Heart left ventricle (tissue), 16 donors: ENCODE measurements at places on chromosomes 6 and 20. TPM values are rescaled to one million over a fixed set of nuclear protein-coding genes. Genes with fewer than 3 reads are reported as not detected.

- DNase-seq, result no peak
Observed at GRCh38 chr6:145031962-145032361, 703.4 kb downstream of the EPM2A start.

DNA sequence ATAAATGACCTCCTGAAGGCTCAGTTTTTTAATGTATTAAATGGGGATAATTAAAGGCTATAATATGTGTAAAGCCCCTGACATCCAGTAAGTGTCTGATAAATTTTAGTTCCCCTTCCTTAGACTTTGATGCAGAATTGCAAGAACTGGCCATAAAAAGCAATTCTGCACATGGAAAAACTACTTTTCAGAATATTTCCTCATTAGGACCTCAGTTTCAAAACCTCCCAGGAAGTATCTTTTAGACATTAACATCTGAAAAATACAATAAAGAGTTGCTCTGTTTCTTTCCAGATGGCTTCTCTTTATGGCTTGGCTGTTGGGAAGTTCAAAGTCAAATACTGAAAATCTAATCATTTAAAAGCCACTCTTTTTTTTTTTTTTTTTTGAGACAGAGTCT is 106.3 kb upstream of the ZNF217 start:
- DNase-seq, result no peak

GRCh38 chr20:53550280-53551187 is 43.1 kb downstream of the ZNF217 start:
- DNase-seq, result no peak

DNA sequence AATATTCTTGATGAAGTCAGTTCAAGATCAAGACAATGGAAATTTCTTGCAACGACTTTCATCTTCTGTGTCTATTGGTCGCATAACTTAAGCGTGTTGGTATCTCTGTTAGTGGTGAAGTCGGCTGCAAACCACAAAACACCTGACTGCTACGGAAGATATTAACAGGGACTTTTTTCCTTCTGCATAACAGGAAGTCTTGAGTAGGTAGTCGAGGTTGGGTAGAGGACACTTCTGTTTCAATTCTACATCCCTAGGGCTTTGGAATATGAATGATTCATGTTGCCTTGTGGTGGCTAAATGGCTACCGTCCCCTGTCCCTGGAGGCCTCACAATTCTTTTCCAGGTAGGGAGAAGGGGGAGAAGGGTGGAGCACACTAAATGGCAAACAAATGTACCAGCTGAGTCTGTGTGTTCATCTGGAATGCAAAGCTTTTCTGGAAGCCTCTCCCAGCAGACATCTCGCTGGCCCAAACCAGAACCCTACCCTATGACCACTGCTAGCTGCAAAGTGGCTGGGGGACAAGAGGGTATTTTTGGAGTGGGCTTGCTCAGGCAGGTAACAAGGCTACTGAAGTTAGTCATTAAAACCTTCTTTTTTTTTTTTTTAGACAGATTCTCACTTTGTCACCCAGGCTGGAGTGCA is 34.6 kb upstream of the NKX2-2 start:
- DNase-seq, result no peak

DNA sequence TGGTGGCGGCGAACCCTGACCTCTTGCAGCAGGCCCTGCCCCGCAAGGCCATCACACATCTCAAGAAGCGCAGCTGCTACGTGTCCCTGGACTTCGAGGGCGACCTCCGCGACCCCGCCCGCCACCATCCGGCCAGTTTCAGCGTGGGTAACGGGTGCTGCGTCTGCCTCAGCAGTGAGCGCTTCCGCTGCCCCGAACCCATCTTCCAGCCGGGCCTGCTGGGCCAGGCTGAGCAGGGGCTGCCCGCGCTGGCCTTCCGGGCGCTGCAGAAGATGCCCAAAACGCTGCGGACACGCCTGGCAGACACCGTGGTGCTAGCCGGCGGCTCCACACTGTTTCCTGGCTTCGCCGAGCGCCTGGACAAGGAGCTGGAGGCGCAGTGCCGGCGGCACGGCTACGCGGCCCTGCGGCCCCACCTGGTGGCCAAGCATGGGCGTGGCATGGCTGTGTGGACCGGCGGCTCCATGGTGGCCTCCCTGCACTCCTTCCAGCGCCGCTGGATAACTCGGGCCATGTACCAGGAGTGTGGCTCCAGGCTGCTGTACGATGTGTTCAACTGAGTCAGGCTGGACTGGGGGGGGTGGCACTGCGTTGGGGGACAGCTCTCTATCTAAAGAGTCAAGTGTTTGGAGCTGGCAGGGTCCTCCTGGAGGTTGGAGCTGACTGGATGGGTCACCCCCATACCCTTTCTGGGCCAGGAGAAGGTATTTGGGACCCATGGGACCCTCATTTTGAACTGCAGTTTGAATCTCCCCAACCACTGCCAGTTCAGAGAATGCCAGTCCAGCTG is 1.1 kb downstream of the ACTL10 start:
- peak; percentile 91 for DNase-seq

GRCh38 chr6:47376930-47377329 is 67.2 kb upstream of the TNFRSF21 start:
- no peak for DNase-seq

- DNase-seq, result no peak
Observed at GRCh38 chr6:95648636-95649035, 71.3 kb downstream of the MANEA start.

DNA sequence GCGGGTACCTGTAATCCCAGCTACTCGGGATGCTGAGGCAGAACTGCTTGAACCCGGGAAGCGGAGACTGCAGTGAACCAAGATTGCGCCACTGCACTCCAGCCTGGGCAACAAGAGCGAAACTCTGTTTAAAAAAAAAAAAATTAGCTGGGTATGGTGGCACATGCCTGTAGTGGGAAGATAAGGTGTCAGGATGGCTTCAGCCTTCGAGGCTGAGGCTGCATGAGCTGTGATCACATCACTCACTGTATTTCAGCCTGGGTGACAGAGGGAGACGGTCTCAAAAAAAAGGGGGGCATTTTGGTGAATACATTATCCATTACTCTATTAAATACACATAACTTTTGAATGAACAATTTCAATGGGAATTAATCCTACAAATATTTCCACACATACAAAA is 32.4 kb downstream of the SNX3 start:
- no peak for DNase-seq

- DNase-seq, result no peak
Observed at GRCh38 chr6:134928151-134928900, 21.6 kb downstream of the ALDH8A1 start.

DNA sequence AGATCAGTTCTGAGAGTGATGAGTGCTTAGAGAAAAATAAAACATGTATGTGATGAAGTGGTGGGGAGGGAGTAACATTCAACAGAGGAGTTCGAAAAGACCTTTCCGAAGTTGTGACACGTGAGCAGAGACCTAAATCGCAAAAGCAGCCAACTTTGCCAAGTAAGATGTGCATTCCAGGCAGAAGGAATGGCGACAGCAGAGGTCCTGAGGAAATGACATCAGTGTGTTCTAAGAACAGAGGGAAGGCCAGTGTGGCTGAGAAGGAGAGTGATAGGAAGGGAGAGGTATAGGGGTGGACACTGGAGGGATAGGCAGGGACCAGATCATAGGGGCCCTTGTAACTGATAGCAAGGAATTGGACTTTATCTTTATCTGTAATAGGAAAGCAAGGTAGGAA is 51.3 kb downstream of the ADAT2 start:
- no peak for DNase-seq

GRCh38 chr6:25138233-25138933 is 140.8 kb upstream of the CARMIL1 start:
- peak; percentile 77 for DNase-seq

DNA sequence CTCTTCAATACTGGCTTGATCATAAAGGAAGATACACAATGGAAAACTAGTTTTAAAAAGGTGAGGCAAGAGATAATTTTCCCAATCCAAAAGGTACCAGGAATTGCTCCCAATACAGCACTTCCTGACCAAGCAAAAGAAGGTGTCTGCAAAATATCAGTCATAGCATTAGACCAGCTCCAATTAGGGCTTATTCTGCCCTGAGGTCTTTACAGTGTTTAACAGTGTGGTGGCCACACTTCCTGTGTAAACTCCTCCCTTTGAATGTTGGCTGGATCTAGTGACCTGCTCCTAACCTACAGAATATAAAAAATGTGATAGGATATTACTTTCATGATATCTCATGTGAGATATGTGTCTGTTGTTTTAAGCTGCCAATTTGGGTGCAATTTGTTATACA is 57.1 kb upstream of the BTN3A2 start:
- DNase-seq, result no peak

GRCh38 chr6:100078509-100078908 is 84.5 kb upstream of the MCHR2 start:
- DNase-seq, result no peak

DNA sequence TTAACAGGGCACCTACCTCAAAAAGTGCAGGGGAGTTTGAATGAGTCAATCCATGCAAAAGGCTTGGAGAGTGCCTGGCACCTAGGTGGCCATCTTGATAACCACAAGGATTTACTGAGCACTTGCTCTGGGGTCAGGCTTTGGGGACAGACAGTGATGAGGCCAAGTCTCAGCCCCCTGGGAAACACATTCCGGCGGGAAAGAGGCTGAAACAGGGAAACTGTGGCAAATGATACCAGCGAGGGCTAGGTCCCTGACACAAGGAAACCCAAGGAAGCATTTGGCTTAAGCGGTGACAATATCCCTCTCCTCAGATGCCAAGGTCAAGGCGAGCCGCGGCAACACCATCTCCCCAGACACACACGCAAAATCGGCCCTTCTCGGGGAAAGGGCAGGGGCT is 527 bp upstream of the DOK5 start:
- no peak for DNase-seq

DNA sequence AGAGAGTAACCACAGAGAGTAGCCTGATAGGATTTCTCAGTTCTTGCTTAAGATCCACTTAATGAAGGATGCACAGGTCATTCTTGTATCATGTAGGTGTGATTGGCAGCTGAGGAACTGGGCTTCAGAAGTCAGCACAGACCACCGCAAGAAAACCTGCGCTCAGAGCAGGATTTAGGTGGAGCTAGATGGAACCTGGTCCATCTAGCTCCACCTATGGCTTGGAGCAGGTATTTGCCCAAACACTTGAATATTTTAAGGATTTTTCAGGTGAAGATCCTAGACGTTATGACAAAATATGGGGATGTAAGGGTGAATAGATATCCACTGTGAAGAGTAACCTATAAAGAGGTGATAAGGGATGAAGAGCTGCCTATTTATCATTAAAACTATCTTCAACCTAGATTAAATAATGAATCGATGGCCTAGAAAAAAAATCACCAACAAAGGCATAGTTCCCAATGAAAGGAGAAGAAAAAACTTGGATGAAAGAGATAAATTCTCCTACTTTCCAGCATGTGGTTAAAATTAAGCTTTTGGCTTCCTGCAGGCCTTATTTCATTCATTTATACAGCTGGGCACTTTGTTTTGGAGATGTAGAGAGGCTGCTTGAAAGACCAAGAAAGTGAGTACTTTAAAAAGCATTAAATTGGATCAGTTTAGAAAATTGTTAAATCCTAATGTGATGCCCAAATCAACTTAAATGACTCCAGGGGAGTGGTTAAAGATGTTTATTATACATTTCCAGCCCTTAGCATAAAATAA is 778.4 kb upstream of the GJE1 start:
- DNase-seq, result no peak

- DNase-seq, result peak; percentile 90
Observed at GRCh38 chr6:14804785-14805210, 441.1 kb upstream of the JARID2 start.

GRCh38 chr20:32078791-32079190 is 26.7 kb downstream of the HCK start:
- DNase-seq, result no peak

DNA sequence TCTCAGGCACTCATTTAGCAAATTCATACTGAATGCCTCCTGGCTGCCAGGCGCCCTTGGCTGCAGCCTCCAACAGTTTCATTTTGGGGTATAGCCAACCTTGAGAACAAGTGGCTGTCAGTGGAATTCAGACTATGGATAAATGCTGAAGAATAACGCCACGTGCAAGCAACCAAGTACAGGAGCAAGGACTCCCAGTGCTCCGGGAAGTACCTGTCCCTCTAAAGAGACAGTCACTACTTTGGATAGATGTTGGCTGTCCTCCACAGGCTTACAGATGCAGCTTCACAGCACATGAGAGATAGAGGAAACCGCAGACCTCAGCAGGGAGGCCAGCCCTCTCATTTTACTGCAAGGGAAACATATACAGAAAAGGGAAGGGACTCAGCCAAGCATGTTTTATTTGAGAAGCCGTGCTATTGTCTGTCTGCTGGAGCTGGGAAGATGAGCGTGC is 658.2 kb downstream of the PTPRT start:
- DNase-seq, result no peak

- no peak for DNase-seq
Observed at GRCh38 chr20:9285617-9286016, 216.7 kb downstream of the PLCB4 start.

- DNase-seq, result no peak
Observed at GRCh38 chr6:138543657-138544056, 44.4 kb upstream of the NHSL1 start.

DNA sequence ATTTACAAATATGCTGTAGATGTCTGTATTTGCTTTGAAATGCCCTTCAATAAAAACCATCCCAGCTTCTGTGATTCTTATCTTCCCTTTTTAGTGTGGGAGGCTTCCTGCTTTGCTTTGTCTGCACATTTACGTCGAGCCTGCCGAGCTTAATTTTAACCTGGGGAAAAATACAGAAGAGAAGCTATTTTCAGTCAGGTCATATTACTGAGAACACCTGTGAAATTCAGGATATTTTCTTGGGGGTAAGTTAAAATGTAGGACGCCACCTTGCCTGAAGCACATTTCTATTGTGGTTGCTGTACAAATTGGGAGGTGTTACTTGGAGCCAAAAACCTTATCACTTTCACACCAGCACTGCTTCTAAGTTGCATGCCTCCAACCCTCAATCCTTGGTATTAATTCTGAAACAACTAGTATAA is 43.6 kb upstream of the FUCA2 start:
- no peak for DNase-seq

The RIPPLY2 gene
- polyA plus RNA-seq, result not detected

The TRIM15 gene
- polyA plus RNA-seq, result not detected

The WFDC10B gene
- polyA plus RNA-seq, result not detected

The SYTL3 gene
- 14.0 TPM for polyA plus RNA-seq

The MEP1A gene
- polyA plus RNA-seq, result not detected

The TAGAP gene
- polyA plus RNA-seq, result 0.23 TPM

The SAPCD1 gene
- polyA plus RNA-seq, result 0.50 TPM

The PDYN gene
- polyA plus RNA-seq, result not detected

The NKX2-2 gene
- polyA plus RNA-seq, result not detected

The CST5 gene
- polyA plus RNA-seq, result not detected

The EXOC2 gene
- 4.4 TPM for polyA plus RNA-seq

The PTGIS gene
- 7.3 TPM for polyA plus RNA-seq

The CAP2 gene
- polyA plus RNA-seq, result 80.8 TPM
